ENCODE measurements at places on chromosomes 5 and 9.

GRCh38 chr5:112049738-112050137 is 292.7 kb upstream of the NREP start:
- DNase-seq, result no peak

- no peak for DNase-seq
Measured at GRCh38 chr5:4909086-4909485, 231.0 kb upstream of the ADAMTS16 start.

DNA sequence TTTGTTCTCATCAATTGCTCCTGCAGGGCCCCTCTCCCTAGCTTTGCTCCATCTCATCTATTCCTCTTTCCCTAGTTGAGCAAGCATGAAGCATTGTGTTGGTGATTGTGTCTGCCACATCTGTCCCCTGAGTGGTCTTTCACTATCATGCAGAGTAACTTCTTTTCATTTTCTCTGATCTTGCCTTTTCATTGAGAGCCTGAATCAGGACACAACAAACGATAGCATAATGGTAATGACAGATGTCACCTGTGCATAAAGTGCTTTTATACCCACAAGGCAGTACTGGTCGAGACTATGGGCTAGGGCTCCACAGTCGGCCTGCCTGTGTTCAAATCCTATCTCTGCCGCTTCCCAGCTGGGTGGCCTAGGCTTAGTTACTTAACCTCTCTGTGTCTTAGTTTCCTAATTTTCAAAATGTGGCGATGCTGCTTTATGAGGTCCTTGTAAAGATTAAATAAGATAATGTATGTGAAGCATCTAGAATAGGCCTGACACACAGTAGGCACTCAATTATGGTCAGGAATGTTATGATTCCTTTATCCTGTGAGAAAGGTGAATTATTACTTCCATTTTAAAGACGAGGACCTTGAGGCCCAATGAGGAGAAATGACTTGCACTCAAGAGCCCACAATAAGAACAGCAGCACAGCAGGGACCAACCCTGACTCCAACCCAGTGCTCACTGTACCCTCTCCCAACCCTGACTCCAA is 137.1 kb upstream of the ZNF618 start:
- no peak for DNase-seq

DNA sequence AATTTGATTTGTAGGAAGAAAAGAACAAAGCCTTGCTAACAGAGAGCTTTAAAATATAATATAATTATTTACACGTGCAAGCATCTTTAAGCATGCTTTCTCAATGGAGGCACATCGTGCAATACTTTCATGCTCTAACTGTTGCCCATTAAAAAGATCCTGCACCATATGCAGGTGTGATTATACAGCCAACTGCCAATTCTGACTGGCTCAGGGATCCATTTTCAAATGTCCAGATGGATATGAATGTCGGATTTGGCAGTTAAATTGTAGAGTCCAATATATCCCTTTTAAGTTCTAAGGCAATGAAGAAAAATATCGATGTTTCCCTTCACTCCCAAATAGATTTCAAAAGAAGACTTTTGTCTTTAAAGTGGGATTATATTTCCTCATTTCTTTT is 416.4 kb upstream of the CD180 start:
- DNase-seq, result no peak

- DNase-seq, result no peak
Measured at GRCh38 chr9:133930682-133931485, 61.2 kb downstream of the VAV2 start.

DNA sequence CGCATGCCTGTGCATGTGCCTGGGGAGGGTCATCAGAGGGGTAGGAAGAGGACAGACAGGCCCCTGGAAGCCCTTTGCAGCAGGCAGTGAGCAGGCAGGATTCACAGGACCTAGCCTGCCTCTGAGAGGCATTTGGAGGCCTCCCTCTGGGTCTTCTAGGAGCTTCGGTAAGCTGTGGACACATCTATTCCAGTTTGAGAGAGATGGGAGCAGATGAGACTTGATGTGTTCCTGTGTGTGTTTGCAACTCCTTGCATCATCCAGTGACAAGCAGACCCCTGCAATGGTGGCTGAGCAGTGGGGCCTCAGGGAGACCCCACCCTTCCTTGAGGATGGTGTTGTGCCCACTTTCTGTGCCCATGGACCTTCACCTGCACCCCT is 64.0 kb downstream of the GADD45G start:
- no peak for DNase-seq

DNA sequence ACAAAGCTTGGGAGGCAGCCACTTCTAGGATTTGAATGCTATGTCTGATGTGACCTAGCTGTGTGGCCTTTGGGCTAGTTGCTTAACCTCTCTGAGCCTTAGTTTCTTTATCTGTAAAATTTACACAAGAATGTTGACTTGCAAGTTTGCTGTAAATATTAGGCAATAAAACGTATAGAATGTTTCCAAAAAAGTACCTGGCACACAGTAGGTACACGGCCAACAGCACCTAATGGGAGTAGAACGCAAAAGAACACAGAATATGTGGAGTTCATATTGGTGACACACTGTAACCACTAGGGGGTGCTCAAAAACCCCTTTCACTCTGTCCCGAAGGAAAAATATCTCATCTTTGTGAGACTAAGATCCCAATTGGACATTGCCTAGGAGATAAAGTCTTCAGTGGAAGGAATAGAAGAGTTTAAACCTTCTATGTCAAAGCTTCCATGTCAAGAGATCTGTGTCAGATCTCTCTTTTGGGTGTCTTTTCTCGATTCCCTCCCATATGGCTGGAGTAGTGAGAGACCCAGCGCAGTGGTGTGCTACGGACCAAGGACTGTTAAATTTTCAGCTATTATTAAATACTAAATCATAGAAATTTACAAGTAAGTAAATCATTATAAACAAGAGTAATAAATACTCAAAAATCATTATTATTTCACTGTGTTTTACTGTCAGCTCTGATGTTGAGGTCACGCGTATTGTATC is 145.4 kb upstream of the RAD23B start:
- DNase-seq, result no peak

DNA sequence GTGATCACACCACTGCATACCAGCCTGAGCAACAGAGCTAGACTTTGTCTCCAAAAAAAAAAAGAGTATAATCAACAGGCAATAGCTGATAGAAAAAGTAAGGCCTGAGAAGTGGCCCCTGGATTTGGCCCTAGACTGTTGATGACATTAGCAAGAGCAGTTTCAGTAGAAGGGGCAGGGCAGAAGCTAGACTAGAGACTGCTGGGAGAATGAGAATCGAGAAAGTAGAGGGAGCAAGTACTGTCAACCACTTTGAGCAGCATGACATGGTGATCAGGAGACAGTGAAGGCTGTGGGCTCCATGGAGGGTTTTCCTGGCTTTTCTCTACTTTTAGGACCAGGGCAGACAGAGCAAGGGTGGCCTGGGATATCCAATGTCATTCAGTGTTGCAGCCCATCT is 34.9 kb upstream of the B4GALT1 start:
- no peak for DNase-seq

GRCh38 chr5:58629271-58630159 is 46.6 kb downstream of the RAB3C start:
- no peak for DNase-seq

GRCh38 chr9:134623258-134624066 is 18.1 kb upstream of the COL5A1 start:
- DNase-seq, result no peak

GRCh38 chr5:177314376-177315342 is 3.0 kb upstream of the MXD3 start:
- DNase-seq, result no peak

DNA sequence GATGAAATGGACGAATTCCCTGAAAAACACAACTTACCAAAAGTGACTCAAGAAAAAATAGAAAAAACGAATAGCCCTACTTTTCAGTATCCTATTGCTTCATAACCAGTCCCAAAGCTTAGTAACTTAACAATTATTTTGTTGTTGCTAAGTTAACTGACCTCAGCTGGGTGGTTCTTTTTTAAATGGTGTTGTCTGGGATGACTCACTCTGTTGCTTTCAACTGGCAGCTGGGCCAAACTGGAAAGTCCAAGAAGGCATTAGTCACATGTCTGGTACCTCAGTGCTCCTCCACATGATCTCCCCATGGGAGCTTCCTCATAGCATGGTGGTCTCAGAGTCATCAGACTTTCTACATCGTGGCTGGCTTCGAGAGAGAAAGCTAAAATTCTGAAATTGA is 47.8 kb upstream of the ADAMTS2 start:
- DNase-seq, result no peak

- no peak for DNase-seq
Measured at GRCh38 chr9:127890053-127890452, 9.3 kb downstream of the ST6GALNAC6 start.

DNA sequence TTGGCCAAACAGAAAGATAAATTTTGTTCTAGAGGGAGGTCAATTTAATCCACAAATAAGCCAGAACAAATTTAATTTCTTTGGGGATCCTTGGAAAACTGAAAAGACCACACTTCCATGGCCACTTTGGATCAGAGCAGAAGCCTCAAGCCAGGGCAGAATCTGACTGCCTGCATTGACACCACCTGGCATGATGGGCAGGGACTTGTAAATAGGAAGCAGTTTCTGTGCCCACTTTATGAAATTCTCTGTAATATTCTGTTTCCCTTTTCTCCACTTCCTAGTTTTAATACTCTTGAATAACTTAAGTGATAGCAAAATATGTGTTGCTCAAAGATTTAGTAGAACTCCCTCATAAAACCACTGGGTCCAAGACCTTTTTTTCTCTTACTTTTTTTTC is 6.7 kb upstream of the TMEM252 start:
- no peak for DNase-seq

DNA sequence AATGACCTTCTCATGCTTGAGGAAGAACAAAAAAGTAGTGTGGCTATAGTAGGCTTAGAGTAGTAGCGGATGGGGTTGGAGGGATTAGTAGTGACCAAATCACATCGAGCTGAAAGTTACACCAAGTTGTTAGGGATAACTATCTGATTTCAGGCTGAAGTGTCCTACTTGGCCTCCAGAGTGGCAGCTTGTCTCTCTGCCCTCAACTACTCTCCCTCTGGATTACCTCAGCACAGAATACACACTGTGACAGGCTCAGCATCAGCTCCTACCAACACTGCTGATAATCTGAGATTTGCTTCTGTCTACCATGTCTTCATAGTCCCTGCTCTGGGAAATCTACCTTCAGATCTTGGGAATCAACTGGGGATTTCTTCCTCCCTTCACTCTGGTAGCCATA is 714.6 kb upstream of the GRAMD2B start:
- no peak for DNase-seq

GRCh38 chr9:127182901-127183746 is 60.7 kb upstream of the ANGPTL2 start:
- DNase-seq, result no peak

- no peak for DNase-seq
Measured at GRCh38 chr9:78858266-78858665, 561.3 kb downstream of the PSAT1 start.

GRCh38 chr9:97557606-97558095 is 56.2 kb downstream of the TMOD1 start:
- no peak for DNase-seq

GRCh38 chr5:144864118-144864517 is 693.4 kb downstream of the KCTD16 start:
- no peak for DNase-seq

DNA sequence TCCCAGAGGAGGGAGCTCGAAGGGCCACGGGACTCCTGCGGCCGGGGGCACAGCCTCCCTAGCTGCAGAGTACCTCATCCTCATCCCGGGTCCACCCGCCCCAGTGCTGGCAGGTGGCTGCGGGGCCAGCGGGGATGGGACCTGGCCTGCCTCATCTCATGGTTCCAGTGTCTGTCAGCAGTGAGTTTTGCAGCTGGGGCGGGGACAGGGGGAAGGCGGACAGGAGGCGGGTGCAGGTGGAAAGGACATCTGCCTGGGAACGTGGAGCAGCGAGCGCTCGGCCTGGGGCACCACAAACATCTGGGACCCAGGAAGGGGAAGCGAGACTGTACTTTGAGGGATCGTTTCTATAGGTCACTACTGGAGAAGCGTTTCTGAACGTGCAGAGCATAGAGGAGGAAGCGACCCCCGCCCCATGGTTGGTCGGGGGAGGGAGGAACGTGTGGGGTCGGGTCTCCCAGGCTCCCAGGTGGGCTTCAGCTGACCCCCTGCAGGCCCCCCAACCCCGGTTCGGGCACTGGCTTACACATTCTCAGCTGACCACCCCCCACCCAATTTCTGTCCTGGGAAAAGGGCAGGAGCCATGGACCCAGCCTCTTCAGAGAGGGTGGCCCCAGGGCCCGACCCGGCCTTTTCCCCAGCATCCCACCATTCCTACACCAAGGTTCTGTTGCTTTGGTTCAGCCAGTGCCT is 56.5 kb upstream of the NOTCH1 start:
- no peak for DNase-seq

- no peak for DNase-seq
Measured at GRCh38 chr9:2180704-2181103, 165.6 kb downstream of the SMARCA2 start.

Measured in activated CD4-positive, CD25-positive, alpha-beta regulatory T cell (primary cell).